Esophagus muscularis mucosa (tissue), 4 donors: ENCODE measurements at places on chromosomes 1 and 21. TPM values are rescaled to one million over a fixed set of nuclear protein-coding genes. Genes with fewer than 3 reads are reported as not detected.
A peak's percentile ranks its signal among the peaks of the same experiment; 100 is the strongest.

The PGLYRP4 gene
- total RNA-seq = not detected

The FCGR2B gene
- total RNA-seq = 19.1 TPM

- no peak for DNase-seq
- no peaks in the 10 kb centered on the region for H3K27me3 ChIP-seq
- no peak overlapping the region for H3K4me3 ChIP-seq
- H3K27ac ChIP-seq = no peak overlapping the region
- peaks cover 4% of the 10 kb centered on the region for H3K4me1 ChIP-seq
These were observed 224.2 kb upstream of the JUN start for GRCh38 chr1:59007820-59008598.

- H3K27me3 ChIP-seq = no peaks in the 10 kb centered on the region
- H3K4me1 ChIP-seq = no peaks in the 10 kb centered on the region
- no peaks in the 10 kb centered on the region for H3K36me3 ChIP-seq
- no peak for DNase-seq
These were observed 151.3 kb downstream of the ADGRL4 start for GRCh38 chr1:78855258-78855657.

DNA sequence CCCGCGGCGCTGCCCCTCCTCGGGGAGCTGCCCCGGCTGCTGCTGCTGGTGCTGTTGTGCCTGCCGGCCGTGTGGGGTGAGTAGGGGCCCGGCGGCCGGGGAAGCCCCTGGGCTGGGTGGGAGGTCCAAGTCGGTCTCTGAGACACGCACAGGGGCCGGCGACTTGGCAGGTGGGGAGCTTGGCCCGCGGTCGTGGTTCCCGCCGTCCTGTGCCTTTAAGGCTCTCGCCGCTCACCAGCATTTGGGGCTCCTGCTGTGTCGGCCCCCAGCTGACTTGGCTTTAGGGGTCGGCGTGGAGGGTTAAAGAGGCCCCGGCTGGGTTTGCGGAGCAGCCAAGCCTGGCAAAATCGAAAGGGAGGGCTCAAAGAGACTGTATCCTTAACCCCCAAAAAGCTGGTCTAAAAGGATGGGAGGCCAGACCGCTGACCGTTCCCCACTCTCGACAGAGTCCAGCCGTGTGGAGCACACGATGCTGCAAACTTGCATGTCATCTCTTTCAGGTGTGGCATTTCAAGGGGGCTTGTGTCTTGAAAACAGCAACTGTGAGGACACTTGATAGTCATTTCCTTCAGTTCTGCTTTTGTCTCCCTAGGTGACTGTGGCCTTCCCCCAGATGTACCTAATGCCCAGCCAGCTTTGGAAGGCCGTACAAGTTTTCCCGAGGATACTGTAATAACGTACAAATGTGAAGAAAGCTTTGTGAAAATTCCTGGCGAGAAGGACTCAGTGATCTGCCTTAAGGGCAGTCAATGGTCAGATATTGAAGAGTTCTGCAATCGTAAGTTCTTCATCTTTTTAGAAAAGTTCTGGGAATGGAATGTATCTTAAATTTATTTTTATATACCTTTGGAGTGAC lies 540 bp downstream of the CD55 start:
- H3K27me3 ChIP-seq = no peaks in the 10 kb centered on the region
- peaks cover 20% of the 10 kb centered on the region for H3K4me1 ChIP-seq
- H3K27ac ChIP-seq = peak overlapping the region; percentile 92
- DNase-seq = no peak

DNA sequence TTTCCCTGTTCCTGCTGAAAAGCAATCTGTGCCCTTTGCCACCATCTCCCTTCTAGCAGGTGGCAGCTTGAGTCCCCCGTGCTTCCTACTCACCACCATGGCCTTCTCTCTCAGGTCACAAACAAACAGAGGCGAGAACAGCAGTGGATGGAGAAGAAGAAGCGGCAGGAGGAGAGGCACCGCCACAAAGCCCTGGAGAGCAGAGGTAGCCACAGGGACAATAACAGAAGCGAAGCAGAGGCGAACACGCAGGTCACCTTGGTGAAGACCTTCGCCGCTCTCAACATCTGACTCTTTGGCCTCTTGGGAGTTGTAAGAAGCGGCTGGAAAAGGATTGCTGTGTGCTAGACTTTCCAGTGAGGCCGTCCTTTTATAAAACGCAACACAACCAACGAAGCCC lies 16.0 kb downstream of the PLA2G2E start:
- no peak for DNase-seq
- H3K4me1 ChIP-seq = no peaks in the 10 kb centered on the region
- H3K27me3 ChIP-seq = no peaks in the 10 kb centered on the region
- H3K27ac ChIP-seq = no peak overlapping the region
- peaks cover 94% of the 10 kb centered on the region for H3K36me3 ChIP-seq
- no peak overlapping the region for H3K4me3 ChIP-seq

- H3K27me3 ChIP-seq = no peaks in the 10 kb centered on the region
- H3K4me3 ChIP-seq = no peak overlapping the region
- peak; percentile 62 for DNase-seq
- no peak overlapping the region for H3K27ac ChIP-seq
- no peaks in the 10 kb centered on the region for H3K36me3 ChIP-seq
These were observed 443.0 kb downstream of the SIPA1L2 start for GRCh38 chr1:232186931-232187330.

- no peak overlapping the region for H3K27ac ChIP-seq
- no peak overlapping the region for H3K4me3 ChIP-seq
- no peaks in the 10 kb centered on the region for H3K4me1 ChIP-seq
- no peak for DNase-seq
These were observed 485.7 kb upstream of the BRINP3 start for GRCh38 chr1:190963321-190963720.
